ENCODE measurements at places on chromosomes 2 and 18.

- DNase-seq: no peak
Observed at GRCh38 chr2:3130444-3130843, 247.2 kb downstream of the EIPR1 start.

GRCh38 chr2:16785149-16785548 is 119.5 kb upstream of the CYRIA start:
- DNase-seq: no peak

GRCh38 chr18:60684843-60685513 is 312.4 kb upstream of the MC4R start:
- no peak for DNase-seq

- peak; percentile 63 for DNase-seq
Observed at GRCh38 chr18:79460481-79461300, 65.0 kb downstream of the NFATC1 start.

DNA sequence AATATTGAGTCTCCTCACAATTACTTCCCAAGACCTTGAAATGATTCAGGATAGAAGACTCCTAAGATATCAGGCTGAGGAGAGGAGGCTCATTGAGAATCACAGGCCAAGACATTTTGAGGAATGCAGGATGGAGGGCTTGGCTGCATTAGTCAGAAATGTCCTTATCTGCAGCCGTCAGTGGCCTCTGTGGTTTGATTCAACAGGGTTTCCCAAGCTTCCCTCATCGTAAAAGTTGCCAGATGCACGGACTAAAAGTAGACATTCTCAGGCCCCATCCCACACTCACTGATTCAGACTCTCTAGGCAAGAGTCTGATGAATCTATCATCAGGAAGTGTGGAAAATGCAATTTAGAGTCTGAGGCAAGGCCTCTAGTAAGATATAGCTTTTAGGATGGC is 34.0 kb upstream of the TMEM178A start:
- DNase-seq: no peak

- DNase-seq: no peak
Observed at GRCh38 chr2:120866483-120867140, 130.9 kb downstream of the GLI2 start.

GRCh38 chr2:68368654-68369336 is 3.7 kb downstream of the PLEK start:
- no peak for DNase-seq

DNA sequence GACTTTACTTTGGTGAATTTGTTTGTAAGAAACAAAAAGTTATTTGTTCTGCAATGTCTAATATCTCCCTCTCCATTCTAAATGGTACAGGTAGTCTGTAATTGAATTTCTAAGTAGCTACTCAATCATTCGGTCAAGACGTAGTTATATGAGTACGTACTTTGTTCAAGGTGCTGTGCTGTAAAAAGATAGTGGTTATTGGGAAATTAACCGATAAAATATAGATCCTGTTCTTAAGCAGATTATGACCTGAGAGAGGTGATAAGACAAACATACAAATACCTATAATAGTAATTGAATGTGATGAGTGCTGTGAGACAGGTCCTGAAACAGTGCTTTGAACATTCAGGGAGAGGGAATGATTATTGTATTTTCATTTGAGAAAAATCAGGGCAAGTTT is 7.1 kb downstream of the NCOA1 start:
- no peak for DNase-seq

DNA sequence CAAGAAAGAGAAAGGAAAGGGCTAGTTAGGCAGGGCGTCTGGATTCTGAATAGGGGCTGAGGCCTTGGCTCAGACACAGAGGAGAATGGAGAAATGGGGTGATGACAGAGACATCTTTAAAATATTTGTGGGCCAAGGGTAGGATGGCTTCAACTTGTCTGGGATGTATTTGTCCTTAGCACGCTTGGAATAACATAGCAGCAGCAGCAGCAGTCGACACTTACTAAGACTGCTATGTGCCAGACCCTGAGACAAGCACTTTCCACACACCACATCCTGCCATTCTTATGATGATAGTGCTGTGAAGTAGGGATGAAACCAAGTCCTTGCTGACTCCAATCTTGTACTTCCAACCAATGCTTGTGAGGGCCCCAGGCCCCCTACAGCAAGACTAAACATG is 2.6 kb downstream of the IL1RL1 start:
- no peak for DNase-seq

DNA sequence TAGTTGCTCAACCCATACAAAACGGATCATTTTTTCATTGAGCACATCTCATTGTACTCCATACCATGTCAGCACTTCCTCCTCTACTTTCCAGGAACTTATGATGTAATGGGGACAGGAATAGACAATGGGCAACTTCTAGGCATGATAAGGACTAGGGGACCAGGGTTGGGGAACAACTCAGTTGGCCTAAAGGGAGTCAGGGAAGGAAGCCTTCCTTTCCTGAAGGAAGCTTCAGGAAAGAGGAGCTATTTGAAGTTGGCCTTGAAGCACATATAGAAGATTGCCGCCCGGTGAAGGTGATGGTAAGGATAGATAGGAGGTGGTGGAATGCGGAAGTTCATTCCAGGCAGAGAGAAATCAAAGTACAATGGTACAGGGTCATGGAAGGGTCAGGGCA is 283.9 kb downstream of the SLC8A1 start:
- no peak for DNase-seq

DNA sequence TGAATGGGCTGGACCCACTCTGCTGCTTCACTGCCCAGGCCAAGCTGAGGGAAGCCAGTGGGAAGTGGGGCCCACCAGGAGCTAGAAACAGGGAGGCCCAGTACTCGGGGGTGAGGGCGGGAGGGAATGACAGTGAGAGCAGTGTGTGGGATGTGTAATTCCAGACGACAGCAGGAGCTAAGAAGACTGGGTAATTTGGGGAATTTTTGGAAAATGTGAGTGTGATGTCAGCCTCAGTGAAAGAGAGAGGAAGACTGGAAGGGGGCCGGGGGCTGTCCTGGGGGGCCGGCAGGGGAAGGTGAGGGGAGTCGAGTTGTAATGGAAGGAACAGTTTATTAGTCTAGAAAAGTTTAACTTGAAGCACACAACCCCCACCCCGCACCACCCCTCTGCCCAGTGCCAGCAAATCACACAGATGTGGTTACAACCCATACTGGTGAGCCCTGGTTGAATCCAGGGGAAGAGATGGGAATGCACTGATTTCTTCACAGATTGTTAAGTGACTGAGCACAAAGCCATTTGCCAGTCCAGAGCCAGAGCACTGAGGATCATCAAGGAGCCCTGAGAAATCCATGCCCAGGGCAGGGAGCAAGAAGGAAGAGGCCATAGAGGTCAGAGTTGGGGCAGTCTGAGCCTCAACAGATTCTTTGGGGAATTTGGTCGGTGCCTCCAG is 76.7 kb upstream of the PKDCC start:
- no peak for DNase-seq

GRCh38 chr18:45687621-45688020 is 36.4 kb upstream of the SLC14A1 start:
- peak; percentile 60 for DNase-seq

GRCh38 chr18:67935638-67936037 is 419.1 kb upstream of the DSEL start:
- no peak for DNase-seq

- no peak for DNase-seq
Observed at GRCh38 chr18:42574871-42575270, 540.6 kb downstream of the RIT2 start.

- no peak for DNase-seq
Observed at GRCh38 chr2:37553411-37554154, 117.9 kb downstream of the CDC42EP3 start.

GRCh38 chr2:234003972-234004617 is 46.4 kb upstream of the SPP2 start:
- no peak for DNase-seq

- no peak for DNase-seq
Observed at GRCh38 chr2:156473445-156473844, 37.3 kb downstream of the GPD2 start.

DNA sequence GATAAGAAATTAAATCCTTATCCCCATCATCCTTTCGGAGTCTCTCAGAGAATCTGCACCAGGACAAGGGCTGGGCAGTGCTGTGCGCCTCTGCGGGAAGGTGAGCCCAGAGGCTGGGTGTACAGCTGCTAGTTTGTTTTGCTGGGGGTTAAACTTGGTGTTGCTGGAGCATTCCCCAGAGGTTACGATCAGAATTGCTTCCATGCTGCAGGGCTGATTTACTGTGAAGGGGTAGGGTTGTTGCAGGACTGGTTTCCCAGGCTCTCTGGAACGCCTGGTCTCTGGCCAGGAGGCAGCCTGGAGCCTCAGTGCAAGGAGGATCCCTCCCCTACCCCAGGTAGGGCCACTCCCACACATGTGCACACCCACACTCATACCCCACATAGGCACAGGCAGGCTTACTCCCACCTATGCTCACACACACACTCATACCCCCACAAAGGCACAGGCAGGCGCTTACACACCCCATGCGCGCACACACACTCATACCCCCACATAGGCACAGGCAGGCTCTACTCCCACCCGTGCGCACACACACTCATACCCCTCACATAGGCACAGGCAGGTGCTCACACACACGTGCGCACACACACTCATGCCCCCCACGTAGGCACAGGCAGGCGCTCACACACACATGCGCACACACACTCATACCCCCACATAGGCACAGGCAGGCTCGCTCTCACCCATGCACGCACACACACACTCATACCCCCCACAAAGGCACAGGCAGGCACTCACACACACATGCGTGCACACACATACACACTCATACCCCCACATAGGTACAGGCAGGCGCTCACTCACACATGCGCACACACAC is 11.3 kb downstream of the CNNM4 start:
- no peak for DNase-seq

GRCh38 chr18:24189007-24189528 is 50.2 kb downstream of the CABYR start:
- peak; percentile 42 for DNase-seq

- no peak for DNase-seq
Observed at GRCh38 chr18:37343542-37343851, 222.1 kb downstream of the CELF4 start.

DNA sequence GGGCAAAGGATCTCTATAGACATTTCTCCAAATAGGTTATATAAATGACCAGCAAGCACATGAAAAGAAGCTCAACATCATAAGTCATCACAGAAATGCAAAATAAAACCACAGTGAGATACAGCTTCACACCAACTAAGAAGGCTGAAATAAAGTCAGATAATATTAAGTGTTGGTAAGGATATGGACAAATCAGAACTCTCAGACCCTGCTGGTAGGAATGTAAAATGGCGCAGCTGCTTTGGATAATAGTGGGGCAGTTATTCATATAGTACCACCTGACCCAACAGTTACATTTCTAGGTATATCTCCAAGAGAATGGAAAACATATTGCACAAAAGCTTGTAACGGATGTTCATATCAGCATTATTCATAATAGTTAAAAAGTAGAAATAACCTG is 14.0 kb downstream of the EPB41L5 start:
- DNase-seq: no peak

GRCh38 chr2:143977356-143977755 is 542.6 kb downstream of the ZEB2 start:
- no peak for DNase-seq

GRCh38 chr2:202410092-202410491 is 34.0 kb downstream of the BMPR2 start:
- DNase-seq: no peak

- no peak for DNase-seq
Observed at GRCh38 chr18:78393086-78393862, 586.3 kb upstream of the SALL3 start.

DNA sequence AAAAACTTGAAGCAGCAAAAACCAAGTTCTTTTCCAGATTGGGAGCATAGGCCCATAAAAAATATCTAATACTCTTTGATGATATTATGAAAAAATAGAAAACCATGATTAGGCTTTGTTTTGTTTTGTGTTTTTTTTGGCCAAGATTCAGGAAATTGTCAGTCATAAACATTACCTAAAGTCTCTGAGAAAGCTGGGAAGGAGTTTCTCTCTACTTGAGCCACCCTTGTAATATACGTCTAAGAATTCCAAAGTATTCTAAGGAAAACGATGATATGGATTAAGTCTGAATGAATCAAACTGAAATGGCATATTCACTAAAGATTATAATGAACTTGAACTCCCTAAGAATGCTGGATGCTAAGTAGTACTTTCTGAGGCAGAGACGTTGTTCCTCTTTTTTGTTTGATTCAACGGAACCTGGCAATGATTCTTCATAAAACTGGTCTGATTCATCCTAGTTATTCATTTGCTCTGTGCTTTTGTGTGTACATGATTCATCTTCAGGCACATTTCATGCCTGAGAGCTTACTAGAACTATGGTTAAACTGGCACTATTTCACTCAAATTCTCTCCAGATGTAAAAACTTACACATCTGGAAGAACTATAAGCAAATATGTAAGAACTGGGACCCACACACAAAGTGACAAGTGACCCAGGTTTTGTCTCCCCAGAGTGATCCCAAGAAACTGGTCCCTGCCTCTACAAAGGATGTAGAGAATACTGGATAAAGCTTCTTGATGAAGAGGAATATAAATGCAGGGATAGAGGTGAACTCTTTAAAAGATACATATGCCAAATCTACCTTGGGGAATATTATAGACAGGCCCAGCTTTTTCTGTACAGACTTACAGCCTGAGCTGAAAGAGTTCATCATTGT is 159.7 kb downstream of the DOCK10 start:
- DNase-seq: no peak

GRCh38 chr18:27382567-27383216 is 197.6 kb upstream of the CHST9 start:
- no peak for DNase-seq

Measured in GM06990 (cell line).